Breast epithelium (tissue), 4 donors: ENCODE measurements at places on chromosomes 5 and 9. TPM values are rescaled to one million over a fixed set of nuclear protein-coding genes. Genes with fewer than 3 reads are reported as not detected.
A peak's percentile ranks its signal among the peaks of the same experiment; 100 is the strongest.

The DOCK8 gene
- total RNA-seq: 20.8 TPM

GRCh38 chr9:125538092-125538473 lies 168.9 kb downstream of the MAPKAP1 start:
- peak; percentile 40 for DNase-seq
- no peaks in the 10 kb centered on the region for H3K36me3 ChIP-seq
- H3K27ac ChIP-seq: peak overlapping the region; percentile 10
- H3K4me3 ChIP-seq: no peak overlapping the region

GRCh38 chr5:152869971-152870370 lies 464.9 kb upstream of the NMUR2 start:
- no peaks in the 10 kb centered on the region for H3K4me1 ChIP-seq
- DNase-seq: no peak
- H3K27ac ChIP-seq: no peak overlapping the region
- no peak overlapping the region for H3K4me3 ChIP-seq

GRCh38 chr5:39190311-39191102 lies 28.9 kb downstream of the FYB1 start:
- no peaks in the 10 kb centered on the region for H3K27me3 ChIP-seq
- no peak for DNase-seq
- H3K27ac ChIP-seq: no peak overlapping the region
- H3K4me3 ChIP-seq: no peak overlapping the region
- no peaks in the 10 kb centered on the region for H3K4me1 ChIP-seq

- no peak for DNase-seq
- no peaks in the 10 kb centered on the region for H3K36me3 ChIP-seq
- no peaks in the 10 kb centered on the region for H3K4me1 ChIP-seq
- H3K4me3 ChIP-seq: no peak overlapping the region
- H3K27ac ChIP-seq: no peak overlapping the region
Observed at GRCh38 chr5:101296477-101296876, 393.4 kb upstream of the ST8SIA4 start.

DNA sequence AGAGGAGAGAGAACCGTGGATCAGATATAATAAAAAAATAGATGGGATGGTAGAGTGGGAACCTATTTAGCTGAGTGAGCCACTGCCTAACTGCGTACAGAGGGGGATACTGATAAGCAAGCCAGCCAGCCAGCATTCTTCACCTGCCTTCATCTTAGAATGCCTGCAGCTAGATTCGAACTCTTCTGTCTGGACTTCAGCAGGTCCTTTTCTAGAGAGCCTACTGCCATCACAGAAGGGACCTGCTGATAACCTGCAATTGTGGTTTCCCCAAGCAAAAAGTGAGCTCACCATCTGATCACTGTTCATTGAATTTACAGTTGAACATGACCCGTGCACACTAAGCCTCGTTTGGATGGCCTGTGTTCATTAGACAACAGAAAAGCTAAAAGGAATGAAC lies 109.4 kb downstream of the CDC42SE2 start:
- no peak for DNase-seq
- H3K36me3 ChIP-seq: no peaks in the 10 kb centered on the region
- H3K4me3 ChIP-seq: no peak overlapping the region
- H3K27me3 ChIP-seq: no peaks in the 10 kb centered on the region

DNA sequence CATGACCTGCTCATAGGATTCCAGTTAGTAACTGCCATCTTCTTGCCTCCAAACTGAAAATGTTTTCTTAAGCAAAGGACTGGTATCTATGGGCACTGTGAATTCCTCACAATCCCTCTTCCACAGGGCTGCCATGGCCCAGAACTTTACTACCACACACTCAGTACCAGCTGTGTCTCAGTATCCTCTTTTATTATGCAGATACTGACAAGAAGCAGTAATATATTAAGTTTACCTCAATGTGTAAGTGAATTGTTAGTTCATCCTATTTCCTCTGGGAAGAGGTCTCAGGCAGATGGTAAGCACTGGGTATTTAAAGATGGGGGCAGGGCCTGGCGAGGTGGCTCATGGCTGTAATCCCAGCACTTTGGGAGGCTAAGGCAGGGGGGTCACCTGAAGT lies 320.8 kb upstream of the RFX3 start:
- no peaks in the 10 kb centered on the region for H3K36me3 ChIP-seq
- H3K27ac ChIP-seq: no peak overlapping the region
- no peaks in the 10 kb centered on the region for H3K27me3 ChIP-seq
- no peaks in the 10 kb centered on the region for H3K4me1 ChIP-seq
- no peak overlapping the region for H3K4me3 ChIP-seq
- no peak for DNase-seq

DNA sequence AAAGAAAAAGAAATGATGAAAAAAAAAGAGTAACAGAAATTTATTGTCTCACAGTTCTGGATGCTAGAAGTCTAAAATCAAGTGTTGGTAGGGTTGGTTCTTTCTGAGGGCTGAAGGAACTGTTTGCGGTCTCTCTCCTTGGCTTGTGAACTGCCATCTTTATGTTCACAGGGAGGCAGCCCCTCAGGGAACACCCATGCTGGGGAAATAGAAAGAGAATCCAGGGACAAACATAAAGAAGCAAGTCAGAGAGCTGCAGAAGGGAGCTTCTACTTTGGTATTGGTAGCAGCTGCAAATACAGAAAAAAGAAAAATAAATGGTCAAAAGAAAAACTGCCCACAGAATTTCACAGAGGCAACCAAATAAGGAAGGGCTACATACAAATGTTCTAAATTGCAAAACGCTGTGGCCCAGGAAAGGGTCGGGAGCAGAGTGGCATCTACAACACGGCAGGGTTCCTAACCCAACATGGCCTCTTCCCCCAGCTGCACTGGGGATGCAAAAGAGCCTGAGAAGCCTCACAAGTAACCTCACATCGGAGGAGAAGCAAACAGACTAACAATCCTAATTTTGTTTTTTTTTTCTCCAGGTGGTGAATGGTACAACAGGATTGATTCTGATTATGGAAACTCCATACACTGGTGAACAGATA lies 37.4 kb downstream of the ELOVL7 start:
- DNase-seq: no peak
- no peaks in the 10 kb centered on the region for H3K4me1 ChIP-seq
- H3K27ac ChIP-seq: no peak overlapping the region
- H3K36me3 ChIP-seq: no peaks in the 10 kb centered on the region
- no peak overlapping the region for H3K4me3 ChIP-seq

DNA sequence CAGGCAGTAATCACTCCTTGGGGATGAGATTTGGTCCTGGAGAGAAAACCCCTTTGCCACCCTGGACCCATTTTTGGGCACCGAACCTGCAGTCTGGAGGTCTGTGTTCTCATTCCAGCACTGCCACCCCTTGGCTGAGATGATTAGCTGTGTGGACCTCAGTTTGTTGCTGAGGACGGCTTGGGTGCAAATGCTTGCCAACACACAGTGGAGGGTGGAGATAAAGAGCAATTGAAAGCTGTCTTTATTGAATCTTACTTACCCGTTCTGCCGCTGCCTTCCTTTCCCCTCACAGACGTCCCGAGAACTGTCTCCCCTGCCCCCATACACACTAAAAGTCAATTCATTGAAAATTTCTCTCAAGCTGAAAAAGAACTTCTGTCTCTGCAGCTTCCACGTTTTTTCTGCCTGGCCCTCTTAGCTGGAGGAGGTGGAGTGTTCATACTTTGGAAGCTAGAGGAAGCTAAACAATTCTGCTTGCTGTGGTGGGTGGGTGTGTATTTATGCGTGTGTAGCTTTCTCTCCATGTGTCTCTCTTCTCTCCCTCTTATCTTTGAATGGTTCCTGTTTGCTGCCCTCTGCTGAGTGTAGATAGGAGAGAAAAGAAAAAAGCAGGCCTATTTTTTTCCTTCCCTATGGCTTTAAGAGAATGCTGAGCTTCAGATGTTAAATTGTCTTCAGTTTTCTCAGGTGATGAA lies 6.6 kb downstream of the GALNT10 start:
- H3K27ac ChIP-seq: no peak overlapping the region
- H3K27me3 ChIP-seq: no peaks in the 10 kb centered on the region
- no peaks in the 10 kb centered on the region for H3K36me3 ChIP-seq
- H3K4me1 ChIP-seq: peaks cover 12% of the 10 kb centered on the region
- DNase-seq: no peak

The MRRF gene
- 44.9 TPM for total RNA-seq

DNA sequence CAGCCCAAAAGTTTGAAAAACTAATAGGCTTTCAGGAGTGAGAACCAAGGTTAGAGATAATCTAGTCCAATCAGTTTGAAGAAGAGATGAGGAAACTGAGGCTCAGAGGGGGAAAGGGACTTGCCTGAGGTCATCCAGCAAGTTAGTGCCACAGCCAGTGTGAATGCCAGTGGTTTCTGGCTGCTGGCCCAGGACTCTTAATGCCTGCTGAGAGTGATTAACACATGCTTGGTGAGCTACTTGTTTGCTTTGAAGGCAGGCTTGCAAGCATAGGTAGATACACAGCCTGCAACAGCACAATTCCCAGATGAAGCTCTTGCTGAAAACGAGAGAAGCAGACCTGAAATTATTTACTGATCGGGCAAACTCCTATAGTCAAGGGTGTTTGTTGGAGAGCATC lies 591.6 kb upstream of the SGCD start:
- no peaks in the 10 kb centered on the region for H3K4me1 ChIP-seq
- H3K27ac ChIP-seq: no peak overlapping the region
- H3K4me3 ChIP-seq: no peak overlapping the region
- no peak for DNase-seq

GRCh38 chr5:73045623-73046022 lies 74.8 kb upstream of the TMEM171 start:
- no peak for DNase-seq
- no peak overlapping the region for H3K27ac ChIP-seq
- H3K27me3 ChIP-seq: no peaks in the 10 kb centered on the region
- no peaks in the 10 kb centered on the region for H3K36me3 ChIP-seq
- no peaks in the 10 kb centered on the region for H3K4me1 ChIP-seq
- H3K4me3 ChIP-seq: no peak overlapping the region

- no peaks in the 10 kb centered on the region for H3K36me3 ChIP-seq
- DNase-seq: no peak
- H3K4me1 ChIP-seq: no peaks in the 10 kb centered on the region
- H3K27me3 ChIP-seq: no peaks in the 10 kb centered on the region
- no peak overlapping the region for H3K4me3 ChIP-seq
Observed at GRCh38 chr5:110161162-110161561, 471.4 kb downstream of the MAN2A1 start.

The PCDHGA12 gene
- 9.8 TPM for total RNA-seq

The BASP1 gene
- 19.9 TPM for total RNA-seq

The MLANA gene
- not detected for total RNA-seq

The SLC34A1 gene
- not detected for total RNA-seq

The PTPRD gene
- total RNA-seq: 5.4 TPM

GRCh38 chr5:170360709-170361108 lies 28.5 kb downstream of the KCNMB1 start:
- no peaks in the 10 kb centered on the region for H3K36me3 ChIP-seq
- H3K4me1 ChIP-seq: no peaks in the 10 kb centered on the region

The CDX1 gene
- total RNA-seq: 1.3 TPM

DNA sequence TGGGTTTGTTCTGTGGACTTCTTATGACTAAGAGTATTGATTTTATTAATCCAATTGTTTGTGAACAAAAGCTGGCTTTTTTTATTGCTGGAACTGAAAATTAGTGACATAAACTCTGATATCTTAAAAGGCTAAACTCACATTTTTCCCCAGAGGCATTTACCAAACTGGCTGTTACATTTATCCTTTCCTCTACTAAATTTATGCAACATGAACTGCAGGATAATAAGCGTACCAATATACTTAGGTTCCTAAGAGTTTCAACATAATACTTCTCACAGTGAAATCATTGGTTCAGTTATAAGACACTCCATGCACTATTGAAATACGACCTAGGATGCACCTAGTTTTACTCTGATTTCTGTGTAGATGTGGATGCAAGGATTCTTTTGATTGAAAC lies 560.8 kb upstream of the WWC1 start:
- no peaks in the 10 kb centered on the region for H3K36me3 ChIP-seq
- H3K27me3 ChIP-seq: no peaks in the 10 kb centered on the region
- H3K4me3 ChIP-seq: no peak overlapping the region
- H3K4me1 ChIP-seq: no peaks in the 10 kb centered on the region

The BRD8 gene
- 28.6 TPM for total RNA-seq

DNA sequence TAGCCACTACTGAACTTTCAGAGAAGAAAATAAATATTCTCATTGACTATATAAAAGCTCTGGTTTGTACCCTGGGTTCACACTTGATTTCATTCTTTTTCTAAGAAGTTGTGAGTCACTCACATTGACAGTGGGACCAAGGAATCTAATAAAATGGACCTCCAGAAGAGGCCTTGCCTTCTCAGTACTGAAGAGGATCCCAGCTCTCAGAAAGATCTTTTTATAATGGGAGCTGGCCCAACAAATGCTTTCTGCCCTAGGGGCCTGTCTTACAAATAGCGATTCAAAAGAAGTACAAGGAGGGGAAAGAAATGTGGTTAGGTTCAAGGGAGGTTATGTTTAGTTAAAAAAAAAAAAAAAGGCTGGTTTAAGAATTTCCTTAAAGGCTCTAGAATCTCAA lies 237.9 kb downstream of the ISL1 start:
- H3K27me3 ChIP-seq: no peaks in the 10 kb centered on the region
- no peaks in the 10 kb centered on the region for H3K36me3 ChIP-seq
- H3K4me1 ChIP-seq: no peaks in the 10 kb centered on the region
- no peak for DNase-seq

- H3K36me3 ChIP-seq: no peaks in the 10 kb centered on the region
- no peaks in the 10 kb centered on the region for H3K4me1 ChIP-seq
- peak overlapping the region; percentile 95 for H3K27ac ChIP-seq
- peak; percentile 81 for DNase-seq
- H3K27me3 ChIP-seq: no peaks in the 10 kb centered on the region
Observed at GRCh38 chr9:25677301-25678146, 720 bp downstream of the TUSC1 start.

DNA sequence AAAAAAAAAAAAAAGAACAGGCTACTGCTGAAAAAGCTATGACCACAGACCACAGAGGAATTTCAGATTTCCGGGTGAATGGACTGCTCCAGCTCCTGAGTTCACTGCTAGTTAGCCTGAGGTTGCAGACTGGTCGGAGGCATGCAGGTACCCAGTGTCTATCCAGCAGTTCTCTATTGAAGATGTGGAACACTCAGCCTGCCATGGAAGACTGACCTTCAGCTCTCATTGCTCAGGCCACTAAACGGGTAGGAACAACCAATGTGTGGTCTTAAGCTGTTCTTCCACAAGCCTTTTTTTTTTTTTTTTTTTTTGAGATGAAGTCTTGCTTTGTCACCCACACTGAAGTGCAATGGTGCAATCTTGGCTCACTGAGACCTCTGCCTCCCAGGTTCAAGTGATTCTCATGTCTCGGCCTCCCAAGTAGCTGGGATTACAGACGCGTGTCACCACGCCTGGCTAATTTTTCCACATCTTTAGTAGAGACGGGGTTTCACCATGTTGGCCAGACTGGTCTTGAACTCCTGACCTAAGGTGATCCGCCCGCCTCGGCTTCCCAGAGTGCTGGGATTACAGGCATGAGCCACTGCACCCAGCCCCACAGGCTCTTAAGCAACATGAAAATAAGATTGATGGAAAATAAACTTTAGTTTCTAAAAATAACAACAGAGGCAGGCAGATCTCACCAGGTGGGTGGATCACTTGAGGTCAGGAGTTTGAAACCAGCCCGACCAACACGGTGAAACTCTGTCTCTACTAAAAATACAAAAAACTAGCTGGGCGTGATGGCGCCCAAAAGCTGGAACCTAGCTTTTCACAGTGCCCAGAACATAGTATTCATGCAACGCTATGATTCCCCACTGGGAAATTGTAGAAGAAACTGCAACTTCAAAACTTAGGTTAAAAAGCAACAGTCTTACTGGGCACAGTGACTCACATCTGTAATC lies 20.0 kb upstream of the NPM1 start:
- no peak overlapping the region for H3K4me3 ChIP-seq
- no peaks in the 10 kb centered on the region for H3K4me1 ChIP-seq
- DNase-seq: no peak
- H3K27me3 ChIP-seq: peaks cover 7% of the 10 kb centered on the region

GRCh38 chr5:179530069-179530998 lies 20.0 kb upstream of the RUFY1 start:
- no peaks in the 10 kb centered on the region for H3K27me3 ChIP-seq
- DNase-seq: peak; percentile 62
- peak overlapping the region; percentile 59 for H3K4me3 ChIP-seq
- no peaks in the 10 kb centered on the region for H3K4me1 ChIP-seq
